ENCODE measurements at places on chromosomes 1 and 21.

DNA sequence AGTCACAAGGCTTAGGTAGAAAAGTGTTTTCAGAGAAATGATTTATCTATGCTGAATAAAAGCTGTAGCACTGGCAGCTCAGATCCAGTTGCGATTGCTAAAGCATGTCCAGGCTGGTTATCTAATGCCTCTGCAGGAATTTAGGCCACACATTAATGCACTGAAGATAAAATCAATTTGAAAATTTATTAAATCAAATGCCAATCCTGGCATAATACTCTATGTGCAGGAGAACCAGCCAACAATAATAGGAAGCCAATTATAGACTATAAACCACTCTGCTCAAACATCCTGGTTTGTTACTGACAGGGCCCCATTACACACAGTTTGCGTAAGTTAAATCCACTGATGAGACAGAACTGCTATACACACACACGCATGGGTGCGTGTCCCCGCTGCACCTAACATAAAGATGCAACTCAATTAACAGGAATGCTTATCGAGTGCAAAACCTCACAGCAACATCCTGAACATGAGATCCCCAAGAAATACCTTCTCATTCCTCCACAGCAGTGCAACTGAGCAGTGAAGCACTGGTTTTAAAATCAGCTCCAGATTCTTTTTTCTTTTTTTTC lies 40.6 kb downstream of the PTP4A2 start:
- DNase-seq, result no peak

- DNase-seq, result peak; percentile 25
Observed at GRCh38 chr1:167502719-167503462, 15.4 kb downstream of the CD247 start.

DNA sequence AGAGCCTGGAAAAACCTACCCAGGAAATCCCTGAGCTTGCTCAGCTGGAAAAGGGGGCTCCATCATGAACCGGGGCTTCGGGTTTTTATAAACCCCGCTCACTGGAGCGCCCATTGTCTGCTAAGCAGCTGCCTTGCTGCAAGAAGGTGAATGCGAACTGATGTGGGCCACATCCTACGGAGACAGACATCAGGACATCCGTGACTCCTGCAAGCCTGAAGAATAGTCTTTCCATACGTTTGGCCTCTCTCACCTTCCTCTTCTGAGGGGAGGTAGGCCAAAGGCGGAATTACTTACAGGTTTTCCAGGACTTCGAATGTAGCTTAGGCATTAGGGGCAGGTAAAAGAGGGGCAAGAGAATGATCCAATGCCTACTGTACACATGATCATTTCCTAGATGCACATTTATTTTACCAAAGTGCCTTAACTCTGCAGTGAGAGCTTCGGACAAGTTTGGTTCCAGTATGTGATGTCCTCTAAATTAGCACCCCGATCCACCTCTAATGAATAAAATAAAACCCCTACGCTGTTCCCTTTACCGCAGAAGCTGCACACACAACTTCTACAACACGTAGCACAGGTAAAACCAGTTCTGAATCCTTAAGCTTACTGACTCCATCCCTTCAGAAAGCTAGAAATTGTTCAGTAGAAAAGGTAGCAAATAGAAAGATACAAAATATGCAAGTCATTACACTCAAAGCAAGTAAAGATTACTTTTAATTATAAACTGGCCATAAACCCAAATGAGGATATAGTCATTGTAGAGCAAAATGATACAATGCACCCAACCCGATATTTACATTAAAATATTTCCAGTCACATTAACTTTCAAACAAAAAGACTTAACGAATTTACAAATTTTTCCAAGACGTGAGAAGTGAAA lies 866 bp upstream of the SORT1 start:
- DNase-seq, result no peak

- no peak for DNase-seq
Observed at GRCh38 chr1:183517401-183517800, 45.1 kb downstream of the SMG7 start.

- no peak for DNase-seq
Observed at GRCh38 chr1:194548071-194548470, 1361.7 kb upstream of the B3GALT2 start.

- DNase-seq, result no peak
Observed at GRCh38 chr21:43734928-43735229, 15.9 kb downstream of the PDXK start.

DNA sequence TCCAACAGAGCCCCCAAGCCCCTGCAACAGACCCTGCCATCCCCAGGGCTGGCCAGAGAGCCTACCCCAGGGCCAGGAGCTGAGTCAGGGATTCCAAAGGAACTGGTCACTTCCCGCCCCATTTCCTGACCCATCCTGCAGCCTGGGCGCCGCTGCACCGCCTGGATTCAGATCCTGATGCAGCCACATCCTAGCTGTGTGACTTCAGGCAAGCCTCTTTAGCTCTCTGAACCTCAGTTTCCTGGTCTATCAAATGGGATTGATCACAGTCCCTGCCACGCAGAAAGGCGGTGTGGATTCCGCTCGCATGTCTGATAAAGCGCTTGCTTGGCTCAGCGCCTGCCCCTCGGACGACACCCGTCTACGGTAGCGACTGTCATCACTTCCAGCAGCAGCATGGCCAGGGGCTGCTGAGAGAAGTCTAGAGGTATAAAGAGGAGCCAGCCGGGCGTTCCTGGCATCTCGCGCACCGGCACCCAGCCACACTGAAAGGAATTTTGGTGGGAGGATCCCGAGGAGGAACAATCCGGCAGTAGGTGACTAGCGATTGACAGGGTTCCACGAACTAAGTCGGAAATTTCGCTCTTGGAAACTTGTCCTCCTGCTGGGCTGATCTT lies 10.1 kb downstream of the EPHA2 start:
- DNase-seq, result no peak

GRCh38 chr1:226700861-226701260 lies 38.2 kb downstream of the ITPKB start:
- DNase-seq, result no peak

- DNase-seq, result no peak
Observed at GRCh38 chr1:158814970-158815369, 16.2 kb upstream of the MNDA start.

GRCh38 chr1:233256789-233257188 lies 38.7 kb downstream of the PCNX2 start:
- no peak for DNase-seq

GRCh38 chr1:212608392-212608958 lies at the start of gene ATF3:
Gene ATF3 (plus strand): TSS chr1:212608761. CDS start chr1:212615022, 6,261 bp downstream.
- DNase-seq, result peak; percentile 92

DNA sequence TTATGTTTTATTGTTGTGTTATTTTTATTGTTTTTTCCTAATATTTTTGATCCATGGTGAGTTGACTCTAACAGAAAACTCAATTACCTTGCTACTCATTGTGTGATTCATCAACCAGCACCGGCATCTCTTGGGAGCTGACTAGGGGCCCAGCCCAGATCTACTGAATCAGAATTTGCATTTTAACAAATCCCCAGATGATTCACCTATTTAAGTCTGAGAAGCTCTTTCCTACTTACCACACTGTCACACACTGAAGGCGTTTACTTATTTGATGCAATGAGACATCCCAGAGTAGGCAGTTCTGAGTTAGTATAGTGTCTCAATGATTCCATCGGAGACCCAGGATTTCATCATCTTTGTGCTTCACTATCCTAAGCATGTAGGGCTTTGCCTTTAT lies 416.6 kb downstream of the RWDD3 start:
- no peak for DNase-seq

- DNase-seq, result no peak
Observed at GRCh38 chr21:26795866-26796329, 49.3 kb downstream of the ADAMTS1 start.

GRCh38 chr1:176199707-176200106 lies 7.4 kb downstream of the COP1 start:
- no peak for DNase-seq

- DNase-seq, result no peak
Observed at GRCh38 chr1:67514300-67514699, 84.1 kb upstream of the SERBP1 start.

- DNase-seq, result no peak
Observed at GRCh38 chr21:40717028-40717427, 129.9 kb downstream of the DSCAM start.

DNA sequence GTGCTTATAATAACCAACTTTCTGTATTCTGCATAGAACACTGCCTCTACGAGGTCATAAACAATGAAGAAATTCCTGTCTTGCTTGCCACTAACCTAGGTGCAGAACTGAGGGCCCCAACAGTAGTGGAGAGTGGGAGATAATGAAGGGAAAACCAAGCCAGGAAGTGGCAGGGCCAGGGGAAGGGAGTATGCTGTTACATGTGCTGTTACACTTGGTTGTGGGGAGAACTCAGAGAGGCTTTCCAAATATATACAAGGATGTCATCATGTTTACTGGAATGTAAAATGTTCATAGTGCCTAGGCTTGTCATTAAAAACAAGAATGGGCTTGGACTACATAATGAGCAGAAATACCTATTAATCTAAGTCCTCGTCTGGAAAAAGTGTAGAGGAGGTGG lies 31.1 kb downstream of the NHLH2 start:
- no peak for DNase-seq

DNA sequence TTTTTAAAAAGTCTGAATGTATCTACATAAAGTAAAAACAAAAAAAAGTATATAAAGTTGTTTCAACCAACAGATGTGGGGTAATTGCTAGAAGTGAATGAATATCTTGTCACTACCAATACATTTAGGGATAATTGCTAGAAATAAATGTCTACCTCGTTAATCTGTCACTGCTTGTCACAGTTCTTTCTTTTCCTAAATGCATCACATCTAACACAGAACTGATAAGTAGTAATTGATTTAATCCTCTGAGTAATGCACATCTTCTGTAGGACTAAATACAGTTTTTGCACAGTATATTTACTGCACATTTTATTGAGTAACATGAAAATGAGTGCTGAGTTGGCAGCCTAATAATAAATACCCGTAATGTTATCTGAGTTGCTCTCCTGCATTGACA lies 72.2 kb downstream of the SUSD4 start:
- DNase-seq, result no peak

GRCh38 chr1:164563721-164564360 lies 4.9 kb downstream of the PBX1 start:
- DNase-seq, result no peak

DNA sequence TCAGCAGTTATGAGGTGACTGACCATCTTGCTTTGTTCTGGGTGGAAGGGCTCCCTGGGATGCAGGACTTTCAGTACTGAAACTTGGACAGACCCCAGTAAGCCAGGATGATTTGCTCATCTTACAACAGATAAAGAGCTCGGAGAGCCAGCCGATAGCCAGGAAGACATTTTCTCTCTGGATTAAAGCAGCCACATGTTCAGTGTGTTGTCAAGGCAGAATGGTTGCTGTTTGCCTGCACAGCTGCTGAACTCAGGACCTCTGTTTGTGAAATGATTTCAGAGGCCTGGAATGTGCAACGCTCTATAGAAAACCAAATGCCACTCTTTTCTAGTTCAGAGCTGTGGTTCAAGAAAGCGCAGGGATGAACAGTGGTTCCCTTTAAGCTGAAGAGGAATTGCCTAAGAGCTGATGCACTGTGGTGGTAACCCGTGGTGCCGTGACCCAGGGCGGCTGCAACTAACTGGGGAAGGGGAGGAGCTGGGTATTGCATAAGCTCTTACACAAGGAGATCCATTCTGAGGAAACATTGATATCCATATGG lies 40.7 kb downstream of the CASQ2 start:
- DNase-seq, result no peak

DNA sequence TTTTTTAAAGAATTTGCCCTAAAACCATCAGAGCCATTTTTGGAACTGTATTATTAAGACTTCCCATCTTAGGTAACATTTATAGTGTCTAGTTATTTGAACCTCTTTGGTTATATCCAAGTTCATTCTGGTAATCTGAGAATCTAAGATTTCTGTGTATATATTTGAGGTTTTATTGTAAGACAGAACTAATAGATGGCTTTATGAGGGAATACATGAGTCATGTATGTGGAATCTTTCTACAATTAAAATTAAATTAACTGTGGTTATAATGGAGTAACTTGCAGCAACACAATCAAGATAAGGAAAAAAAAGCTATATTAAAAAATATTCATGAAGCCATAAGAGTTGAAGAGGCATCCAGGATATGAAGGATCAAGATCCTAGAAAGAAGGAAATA lies 92.1 kb downstream of the UBE2U start:
- DNase-seq, result no peak

- no peak for DNase-seq
Observed at GRCh38 chr1:228460821-228461220, 26.4 kb upstream of the RNF187 start.

DNA sequence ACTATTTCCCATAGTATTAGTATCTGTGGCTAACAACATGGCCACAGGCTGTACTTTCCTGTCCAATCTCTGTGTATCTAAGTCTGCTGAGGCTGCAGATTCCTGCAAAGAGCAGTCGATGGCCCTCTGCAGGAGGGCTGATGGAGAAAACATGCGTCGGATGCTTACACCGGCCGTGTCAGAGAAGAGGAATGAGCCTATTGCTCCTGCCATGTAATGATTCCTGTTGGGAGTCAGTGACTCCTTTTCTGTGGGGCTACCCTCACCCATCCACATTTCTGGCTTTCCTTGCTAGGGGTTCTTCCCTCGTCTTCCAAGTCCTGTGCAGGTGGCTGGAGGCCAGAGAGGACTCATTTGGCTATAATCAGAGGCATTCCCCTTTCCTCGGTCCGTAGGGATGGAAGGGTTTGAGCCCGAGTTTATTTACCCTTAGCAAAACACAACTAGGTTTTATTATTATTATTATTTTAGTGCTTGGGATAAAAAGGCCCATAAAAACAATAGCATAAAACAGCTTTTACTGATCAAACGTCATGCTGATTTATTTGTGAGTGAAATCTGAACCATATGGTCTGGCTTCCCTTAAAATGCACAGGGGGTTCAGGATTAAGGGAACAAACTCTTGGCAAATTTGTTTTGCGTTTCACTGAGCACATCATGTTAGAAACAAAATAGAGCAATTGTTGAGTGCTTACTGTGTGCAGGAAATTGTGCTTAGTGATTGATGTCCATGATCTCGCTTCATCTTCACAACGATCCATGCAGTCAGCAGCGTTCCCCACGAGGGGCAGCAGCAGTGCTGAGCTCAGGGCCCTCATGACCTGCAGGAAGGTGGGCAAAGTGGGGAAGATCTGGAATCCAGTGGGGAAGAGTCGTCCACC lies 70.8 kb downstream of the KIF26B start:
- DNase-seq, result no peak

DNA sequence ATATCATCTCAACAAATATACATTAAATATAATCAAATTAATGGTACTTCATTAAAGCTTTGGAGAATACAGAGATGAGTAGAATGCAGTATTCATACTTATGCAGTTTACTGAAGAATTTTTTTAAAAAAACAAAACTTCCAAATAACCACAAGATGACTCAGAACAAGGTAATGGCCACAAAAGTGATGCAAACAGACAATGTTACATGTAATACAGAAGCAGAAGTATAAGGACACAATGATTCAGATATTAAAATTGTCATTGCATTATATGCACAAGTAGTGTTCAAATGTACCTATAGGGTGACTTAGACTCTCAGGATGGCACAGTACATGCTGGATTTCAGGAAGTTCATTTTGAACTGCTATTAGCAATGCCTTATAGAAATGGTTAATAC lies 227.2 kb upstream of the ST6GALNAC5 start:
- DNase-seq, result no peak

DNA sequence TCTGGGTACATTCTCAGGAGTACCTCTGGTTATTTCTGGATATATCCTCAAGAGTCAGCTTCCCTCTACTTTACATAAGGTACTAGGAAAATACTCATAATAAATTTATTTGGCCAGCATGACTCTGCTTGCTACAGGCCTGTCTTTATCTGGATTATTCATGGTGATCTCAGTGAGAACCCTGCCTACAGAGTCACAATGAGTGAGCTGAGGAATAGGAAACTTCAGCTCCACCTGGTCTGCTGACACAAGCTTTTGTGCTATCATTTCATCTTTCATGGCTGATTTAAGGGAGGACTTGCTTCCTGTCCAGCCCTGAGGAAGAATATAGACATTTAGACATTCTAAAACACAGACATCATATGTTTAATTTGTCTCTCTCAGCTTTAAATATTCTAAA lies 19.5 kb upstream of the SUCO start:
- DNase-seq, result no peak

Measured in activated T-cell treated with anti-CD3 and anti-CD28 coated beads, Interleukin-2, amount 50 U/mL, for 24 hours (primary cell).